ENCODE measurements at places on chromosomes 7 and 10. TPM values are rescaled to one million over a fixed set of nuclear protein-coding genes. Genes with fewer than 3 reads are reported as not detected.

GRCh38 chr10:101131962-101132635 lies 999 bp downstream of the TLX1 start:
- no peak for DNase-seq

DNA sequence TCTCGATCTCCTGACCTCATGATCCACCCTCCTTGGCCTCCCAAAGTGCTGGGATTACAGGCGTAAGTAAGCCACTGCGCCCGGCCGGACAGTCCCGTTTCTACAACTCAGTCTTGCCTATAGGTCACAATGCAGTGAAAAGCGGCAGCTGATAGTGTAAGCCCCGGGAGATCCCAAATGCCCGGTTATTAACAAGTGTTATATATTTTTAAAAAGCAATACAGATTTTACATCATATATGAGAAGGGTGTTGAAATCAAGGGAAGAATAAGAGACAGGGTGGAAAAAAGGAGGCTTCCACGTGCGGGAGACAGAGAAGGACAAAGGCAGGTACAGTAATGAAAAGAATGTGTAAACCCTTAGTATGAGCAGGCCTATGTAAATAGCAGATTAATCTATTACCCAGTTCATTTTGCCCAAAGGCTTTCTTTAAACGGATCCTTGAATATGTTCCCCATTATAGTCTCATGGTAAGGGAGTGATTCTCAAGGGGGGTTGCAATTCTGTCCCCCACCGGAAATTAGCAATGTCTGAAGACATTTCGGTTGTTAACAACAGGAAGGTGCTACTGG lies 170.8 kb downstream of the PDE1C start:
- no peak for DNase-seq

DNA sequence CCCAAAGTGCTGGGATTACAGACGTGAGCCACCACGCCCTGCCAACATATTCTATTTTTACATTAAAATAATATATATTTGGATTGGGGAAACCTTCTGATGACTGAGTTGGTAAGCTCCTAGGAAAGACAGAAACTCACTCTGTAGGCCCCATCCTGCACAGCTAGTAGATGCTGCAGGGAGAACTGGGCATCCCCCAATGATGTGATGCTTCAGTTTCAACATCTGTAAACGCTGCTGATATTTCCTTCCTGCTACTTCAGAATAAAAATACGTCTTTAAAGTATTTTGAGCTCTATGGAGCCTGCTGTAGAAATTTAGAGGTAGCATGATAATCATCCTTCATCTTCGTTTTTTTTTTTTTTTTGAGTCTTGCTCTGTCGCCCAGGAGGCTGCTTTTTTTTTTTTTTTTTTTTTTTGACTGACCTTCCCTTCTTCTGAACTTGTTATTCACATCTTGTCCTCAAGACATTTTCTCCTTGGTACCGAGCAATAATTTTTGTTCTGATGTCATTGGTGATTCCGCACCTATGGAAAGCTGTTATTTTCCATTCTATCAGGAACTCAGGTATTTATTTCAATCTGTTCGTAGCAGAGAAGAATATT lies 21.8 kb upstream of the INPP5F start:
- DNase-seq = no peak

DNA sequence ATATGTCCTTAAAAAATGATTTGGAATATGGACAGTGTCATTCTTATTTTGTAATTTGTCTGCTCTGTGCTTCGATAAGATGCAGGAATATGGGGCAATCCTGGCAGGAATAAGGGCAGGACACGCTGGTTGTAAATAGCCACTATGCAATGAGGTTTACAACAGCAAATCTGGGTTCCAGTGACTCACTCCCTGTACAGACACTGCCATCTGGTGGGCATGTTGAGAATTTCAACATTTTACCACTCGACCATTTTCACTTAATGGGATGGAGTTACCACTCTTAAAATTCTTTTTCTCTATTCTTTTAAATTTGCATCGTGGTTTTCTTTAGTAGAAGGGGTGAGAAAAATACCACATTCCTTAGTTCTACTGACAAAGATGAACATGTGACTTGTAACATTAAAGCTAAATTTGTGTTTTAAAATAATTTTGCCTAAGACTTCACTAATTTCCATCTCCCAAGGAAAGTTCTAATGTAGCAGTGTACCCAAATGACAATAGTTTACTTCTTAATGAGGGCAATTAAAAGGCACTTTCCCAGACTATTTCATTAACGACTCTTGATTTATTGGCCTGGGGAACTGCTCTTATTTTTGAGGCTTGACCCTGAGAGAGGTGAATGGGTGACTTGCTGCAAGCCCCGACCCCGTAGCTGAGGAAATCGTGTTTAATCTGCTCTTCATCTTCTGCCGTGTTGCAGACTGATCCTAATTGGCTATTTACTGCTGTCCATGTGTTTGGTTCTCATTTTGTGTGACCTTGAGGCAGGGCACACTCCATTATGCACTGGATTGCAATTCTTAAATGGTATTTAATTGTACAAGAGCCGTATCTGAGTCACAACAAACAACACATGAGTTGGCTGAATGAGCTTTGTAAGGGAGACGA lies 173.6 kb upstream of the IMMP2L start:
- DNase-seq = peak; percentile 64

DNA sequence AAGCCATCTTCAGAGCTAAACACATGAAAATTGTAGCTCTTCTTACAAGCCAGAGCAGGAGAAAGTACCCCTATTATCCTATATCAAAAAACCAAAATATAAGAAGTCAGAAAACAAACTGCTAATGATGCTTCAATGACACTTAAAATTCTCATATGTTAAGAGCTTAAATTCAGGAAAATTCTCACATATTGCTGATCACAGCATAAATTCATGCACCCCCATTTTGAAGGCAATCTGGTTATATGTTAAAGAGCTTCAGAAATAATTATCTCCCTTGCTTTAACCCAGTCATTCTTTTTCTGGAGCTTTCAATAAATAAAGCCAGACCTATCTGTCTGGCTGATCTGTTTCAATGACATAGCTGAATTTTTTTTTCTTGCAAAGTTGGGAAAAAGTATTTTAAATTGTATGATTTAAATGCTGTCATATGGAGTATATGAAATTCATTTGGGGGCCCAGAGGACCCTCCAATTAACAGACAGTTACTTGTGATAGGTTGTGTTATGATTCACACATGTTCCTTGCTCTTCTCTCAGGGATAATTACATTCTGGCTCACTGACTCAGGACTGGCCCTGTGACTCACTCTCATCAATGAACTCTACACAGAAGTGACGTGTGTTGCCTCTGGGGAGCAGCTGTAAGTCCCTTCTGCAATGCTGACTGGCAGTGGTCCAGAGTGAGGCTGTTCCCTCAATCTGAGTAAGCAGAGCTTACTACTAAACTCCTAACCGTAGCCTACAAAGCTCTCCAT lies 85.2 kb downstream of the HGF start:
- peak; percentile 86 for DNase-seq

Gene EN2
- total RNA-seq = not detected

Gene ACHE
- 8.4 TPM for total RNA-seq

Measured in mucosa of gallbladder (tissue), 1 donor.